ENCODE measurements at places on chromosomes 1 and 21.
A peak's percentile ranks its signal among the peaks of the same experiment; 100 is the strongest.

DNA sequence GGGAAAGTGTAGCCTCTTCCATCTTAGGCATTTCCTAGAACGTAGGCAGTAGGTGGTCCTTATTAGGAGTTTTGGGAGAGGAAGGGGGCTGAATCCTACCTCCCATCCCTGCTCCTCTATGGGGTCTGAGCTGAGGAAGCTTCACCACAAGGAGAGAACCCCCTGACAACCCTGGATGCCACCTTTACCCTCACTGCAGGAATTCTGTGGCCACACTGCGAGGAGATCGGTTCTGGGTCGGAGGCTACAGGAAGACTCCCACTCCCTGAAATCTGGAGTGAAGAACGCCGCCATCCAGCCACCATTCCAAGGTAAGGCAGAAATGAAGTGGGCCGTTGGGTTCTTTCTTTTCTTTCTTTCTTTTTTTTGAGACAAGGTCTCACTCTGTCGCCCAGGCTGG lies 1.5 kb downstream of the MX1 start:
- DNase-seq, result no peak

- no peak for DNase-seq
Measured at GRCh38 chr1:207128336-207128921, 24.4 kb downstream of the C4BPA start.

- DNase-seq, result no peak
Measured at GRCh38 chr21:44456214-44456914, 1.1 kb downstream of the LRRC3 start.

- no peak for DNase-seq
Measured at GRCh38 chr1:59601811-59602210, 212.9 kb upstream of the HOOK1 start.

DNA sequence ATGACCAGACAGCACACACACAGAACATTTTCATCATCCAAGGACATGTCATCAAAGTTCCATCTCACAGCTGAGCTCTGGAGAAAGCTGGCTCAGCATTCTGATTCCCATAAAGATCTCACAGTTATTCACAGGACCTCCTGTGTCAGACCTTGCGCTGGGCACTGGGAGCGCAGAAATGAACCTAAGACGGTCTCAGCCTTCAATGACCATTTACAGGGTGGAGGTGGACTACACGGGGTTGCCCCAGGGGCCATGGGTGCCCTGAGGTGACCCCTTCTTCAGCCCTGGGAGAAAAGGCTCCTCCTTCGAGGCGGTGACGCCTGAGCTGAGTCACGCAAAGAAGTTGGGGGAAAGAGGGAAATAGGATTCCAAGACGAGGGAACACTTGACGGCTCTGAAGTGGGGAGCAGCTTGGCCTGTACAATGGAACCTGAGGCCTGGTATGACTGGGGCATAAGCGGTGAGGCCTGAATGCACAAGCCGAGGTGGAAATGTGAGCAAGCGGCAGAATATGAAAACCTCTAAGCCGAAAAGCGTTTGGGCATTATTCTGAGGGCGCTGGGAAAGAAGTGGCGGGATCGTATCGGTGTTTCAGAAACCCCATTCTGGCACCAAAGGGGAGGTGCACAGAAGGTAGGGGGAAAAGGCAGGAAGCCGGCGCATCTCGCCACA lies 797 bp downstream of the CC2D1B start:
- peak; percentile 44 for DNase-seq

GRCh38 chr1:19764848-19765247 lies 34.9 kb downstream of the TMCO4 start:
- no peak for DNase-seq

GRCh38 chr1:36116901-36117300 lies 8.1 kb downstream of the COL8A2 start:
- no peak for DNase-seq

- peak; percentile 89 for DNase-seq
Measured at GRCh38 chr1:156898161-156898566, 4.6 kb downstream of the PEAR1 start.

DNA sequence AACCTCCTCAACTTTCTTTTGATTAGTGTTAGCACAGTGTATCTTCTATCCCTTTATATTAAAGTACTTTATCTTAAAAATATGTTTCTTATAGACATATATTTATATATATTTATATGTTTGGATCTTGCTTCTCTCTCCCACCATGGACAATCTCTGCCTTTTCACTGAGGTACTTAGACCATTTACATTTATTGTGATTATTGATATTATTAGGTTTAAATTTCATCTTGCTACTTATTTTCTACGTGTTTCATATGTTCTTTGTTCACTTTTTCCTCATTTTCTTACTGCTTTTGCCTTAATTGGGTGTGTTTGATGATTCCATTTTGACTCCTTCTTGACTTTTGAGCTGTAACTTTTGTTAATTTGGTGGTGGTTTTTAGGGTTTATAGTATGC lies 70.7 kb downstream of the POFUT2 start:
- no peak for DNase-seq
